ENCODE measurements at places on chromosomes 2 and 18.

DNA sequence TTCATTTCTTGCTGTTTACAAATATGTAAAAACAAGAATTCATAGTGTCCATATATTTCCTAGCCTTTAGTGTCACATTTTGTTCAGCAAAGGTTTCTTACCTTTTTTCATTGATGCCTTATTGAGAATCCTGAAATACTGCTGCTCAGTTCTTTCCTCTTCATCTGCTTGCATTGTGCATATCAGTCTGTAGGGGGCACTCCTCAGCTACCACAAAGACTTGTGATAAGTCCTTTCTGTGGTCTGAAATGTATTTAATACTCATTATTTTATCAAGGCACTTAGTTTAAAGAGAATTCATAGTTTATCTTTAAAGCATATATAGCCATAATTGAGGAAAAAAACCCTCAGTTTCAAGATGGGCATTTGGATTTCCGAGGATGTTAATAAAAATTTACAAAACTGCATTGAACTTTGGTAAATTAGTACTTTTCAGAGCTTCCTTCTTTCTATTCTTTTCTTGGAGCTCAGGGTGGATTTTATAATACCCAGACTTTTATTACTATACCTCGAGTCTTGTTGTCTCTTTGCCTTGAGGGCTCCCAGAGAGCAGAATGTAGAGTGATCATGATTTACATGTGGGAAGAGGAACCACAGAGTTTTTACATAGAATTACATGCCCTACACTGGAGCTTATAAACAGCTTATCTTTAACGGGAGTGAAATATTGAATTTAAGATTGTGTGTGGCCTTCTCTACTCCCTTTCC lies 570.1 kb downstream of the PLCL1 start:
- peak; percentile 18 for DNase-seq

- DNase-seq, result no peak
Measured at GRCh38 chr18:58863539-58864145, 1.0 kb upstream of the ZNF532 start.

DNA sequence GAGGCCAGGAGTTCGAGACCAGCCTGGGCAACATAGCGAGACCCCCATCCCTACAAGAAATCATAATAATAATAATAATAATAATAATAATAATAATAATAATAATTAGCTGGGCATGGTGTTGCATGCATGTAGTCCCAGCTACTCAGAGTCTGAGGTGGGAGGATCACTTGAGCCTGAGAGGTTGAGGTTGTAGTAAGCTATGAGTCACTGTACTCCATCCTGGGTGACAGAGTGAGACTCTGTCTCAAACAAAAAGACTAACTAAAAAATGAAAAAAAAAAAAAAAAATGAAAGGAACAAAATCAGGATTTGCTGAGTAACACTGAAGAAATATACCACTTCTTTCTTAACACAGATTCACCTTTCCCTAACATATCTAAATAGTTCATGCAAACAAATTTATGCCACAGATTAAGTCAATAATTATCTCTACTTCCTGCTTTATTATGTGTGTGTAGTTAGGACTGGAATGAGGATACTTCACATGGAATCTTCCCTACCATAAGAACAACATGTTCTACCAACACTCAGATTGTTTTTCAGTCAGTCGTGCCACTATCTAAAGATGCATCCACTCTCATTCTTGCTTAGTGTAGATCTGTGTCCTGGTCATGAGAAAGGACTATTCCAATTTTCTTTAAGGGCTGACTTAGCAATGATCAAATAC lies 928.7 kb downstream of the SLC4A3 start:
- no peak for DNase-seq

- DNase-seq, result no peak
Measured at GRCh38 chr2:172307800-172308199, 119.6 kb upstream of the ITGA6 start.

DNA sequence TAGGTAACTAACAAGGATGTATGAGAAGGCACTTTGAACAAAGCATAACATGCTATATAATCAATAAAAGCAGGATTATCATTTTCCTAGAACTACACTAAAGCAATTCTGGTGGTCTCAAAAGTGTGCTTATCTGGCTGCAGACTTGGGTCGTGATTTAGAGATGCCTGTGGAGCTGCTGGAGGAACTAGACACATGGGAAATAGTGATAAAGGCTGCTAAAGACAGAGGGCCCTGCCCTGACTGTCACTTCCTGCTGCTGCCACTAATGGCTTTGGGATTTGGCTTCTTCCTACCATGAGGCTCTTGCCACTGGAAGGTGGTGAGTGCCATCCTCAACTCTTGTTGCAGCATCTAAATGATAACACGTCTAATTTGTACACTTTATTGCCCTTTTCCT lies 22.5 kb downstream of the TMEM178A start:
- no peak for DNase-seq

All from NCI-H774 (cell line).